ENCODE measurements at places on chromosomes 3 and 15.

GRCh38 chr3:193909387-193909786 lies 226.6 kb upstream of the HES1 start:
- DNase-seq, result no peak

- no peak for DNase-seq
Observed at GRCh38 chr15:39051626-39052322, 487.2 kb upstream of the RASGRP1 start.

DNA sequence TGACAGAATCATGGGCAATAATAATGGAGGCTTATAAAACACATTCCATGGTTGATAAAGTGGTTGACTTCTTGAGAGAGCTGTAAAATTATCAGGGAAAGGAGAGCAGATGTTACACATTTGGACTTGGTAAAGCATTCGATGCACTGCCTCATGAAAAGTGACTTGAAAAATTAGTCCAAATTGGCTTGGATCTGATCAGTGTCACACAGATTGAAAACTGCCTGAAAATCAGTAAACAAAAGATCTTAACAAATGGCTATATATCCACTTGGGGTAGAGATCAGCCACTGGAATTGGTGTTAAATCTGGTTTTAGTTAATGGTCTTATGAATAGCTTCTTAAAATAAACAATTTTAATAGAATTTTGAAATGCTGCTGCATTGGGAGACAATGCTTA lies 20.3 kb downstream of the SHOX2 start:
- no peak for DNase-seq

DNA sequence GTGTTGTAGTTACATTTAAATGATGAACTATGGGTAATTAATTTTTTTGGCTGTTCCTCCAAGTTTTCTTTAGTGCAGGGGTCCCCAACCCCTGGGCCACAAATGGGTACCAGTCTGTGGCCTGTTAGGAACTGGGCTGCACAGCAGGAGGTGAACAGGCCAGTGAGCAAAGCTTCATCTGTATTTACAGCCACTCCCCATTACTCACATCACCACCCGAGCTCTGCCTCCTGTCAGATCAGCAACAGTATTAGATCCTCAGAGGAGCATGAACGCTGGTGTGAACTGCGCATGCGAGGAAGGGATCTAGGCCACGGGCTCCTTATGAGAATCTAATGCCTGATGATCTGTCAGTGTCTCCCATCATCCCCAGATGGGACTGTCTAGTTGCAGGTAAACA lies 75.9 kb upstream of the RPL35A start:
- DNase-seq, result peak; percentile 57

DNA sequence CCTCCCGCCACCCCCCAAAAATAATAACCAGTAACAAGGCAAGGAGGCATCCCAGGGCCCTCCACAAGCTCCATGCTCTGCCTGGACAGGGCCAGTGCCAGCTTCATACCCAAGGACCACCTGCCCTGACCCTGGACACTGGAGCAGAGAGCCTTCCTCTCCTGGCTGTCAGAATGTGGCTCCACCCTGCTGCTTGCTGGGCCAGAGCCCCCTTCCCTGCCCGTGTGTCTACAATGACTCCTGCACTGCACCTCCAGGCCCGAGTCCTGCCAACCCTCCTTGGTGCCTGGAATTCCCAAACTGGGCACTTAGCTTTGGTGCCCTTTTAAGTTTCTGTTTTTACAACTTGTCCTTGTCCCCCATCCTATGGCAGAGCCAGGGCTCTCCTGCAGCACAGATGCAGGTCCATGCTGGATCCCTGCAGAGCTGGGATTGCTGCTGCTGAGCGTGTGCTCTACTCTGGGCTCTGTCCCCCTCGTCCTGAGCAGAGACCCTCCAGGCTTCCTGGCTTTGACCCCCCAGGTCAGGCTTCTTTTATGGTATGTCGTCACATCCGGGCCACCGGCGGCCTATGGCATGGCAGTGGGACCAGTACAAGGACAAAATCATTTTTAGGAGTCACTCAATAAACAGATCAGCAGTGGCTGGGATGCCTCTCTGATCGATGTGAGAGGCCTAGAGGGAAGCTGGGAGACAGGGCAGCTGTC lies 11.4 kb upstream of the SNRPA1 start:
- no peak for DNase-seq

- no peak for DNase-seq
Observed at GRCh38 chr3:133505813-133506212, 67.7 kb upstream of the CDV3 start.

GRCh38 chr3:23696842-23697241 lies 108.9 kb upstream of the UBE2E1 start:
- peak; percentile 33 for DNase-seq

- DNase-seq, result no peak
Observed at GRCh38 chr3:72295962-72296450, 511.1 kb upstream of the PROK2 start.

DNA sequence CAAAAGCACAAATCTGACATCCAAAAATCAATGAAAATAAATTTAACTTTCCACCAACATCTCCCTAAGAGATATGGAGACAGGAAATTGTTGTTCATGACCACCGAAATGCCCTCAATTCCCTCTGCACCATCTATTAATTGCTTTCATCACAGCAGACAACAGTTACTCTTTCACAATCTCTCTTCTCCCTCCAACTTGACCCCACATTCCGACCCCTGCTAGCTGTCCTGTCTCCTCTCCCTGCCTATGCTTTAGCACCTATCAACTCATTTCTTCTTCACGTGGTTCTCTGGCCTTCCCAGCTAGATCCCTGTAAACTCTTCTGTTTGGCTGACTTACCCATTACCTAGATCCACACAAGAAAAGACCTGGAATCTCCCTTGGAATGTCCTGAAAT lies 173.9 kb upstream of the ADAMTS9 start:
- DNase-seq, result no peak
